ENCODE measurements at places on chromosomes 6 and 20.
A peak's percentile ranks its signal among the peaks of the same experiment; 100 is the strongest.

- DNase-seq: no peak
Measured at GRCh38 chr6:137850816-137851602, 16.1 kb upstream of the TNFAIP3 start.

DNA sequence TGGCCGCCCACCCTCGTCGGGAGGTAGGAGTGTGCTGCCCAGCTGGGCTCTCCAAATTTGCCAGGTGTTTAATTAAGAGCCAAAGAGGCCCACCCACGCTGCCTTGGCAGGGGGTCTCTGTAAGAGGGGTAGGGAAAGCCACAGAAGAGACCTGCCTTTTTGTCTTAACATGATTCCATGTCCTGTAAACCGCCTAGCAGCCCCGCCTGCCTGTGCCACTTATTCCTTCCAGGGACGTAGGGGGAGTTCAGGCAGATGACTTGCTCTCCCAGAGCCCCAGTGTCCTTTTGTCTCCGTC lies 2.1 kb downstream of the FAM210B start:
- DNase-seq: no peak

- peak; percentile 9 for DNase-seq
Measured at GRCh38 chr6:26056583-26057350, 30.5 kb upstream of the HFE start.

DNA sequence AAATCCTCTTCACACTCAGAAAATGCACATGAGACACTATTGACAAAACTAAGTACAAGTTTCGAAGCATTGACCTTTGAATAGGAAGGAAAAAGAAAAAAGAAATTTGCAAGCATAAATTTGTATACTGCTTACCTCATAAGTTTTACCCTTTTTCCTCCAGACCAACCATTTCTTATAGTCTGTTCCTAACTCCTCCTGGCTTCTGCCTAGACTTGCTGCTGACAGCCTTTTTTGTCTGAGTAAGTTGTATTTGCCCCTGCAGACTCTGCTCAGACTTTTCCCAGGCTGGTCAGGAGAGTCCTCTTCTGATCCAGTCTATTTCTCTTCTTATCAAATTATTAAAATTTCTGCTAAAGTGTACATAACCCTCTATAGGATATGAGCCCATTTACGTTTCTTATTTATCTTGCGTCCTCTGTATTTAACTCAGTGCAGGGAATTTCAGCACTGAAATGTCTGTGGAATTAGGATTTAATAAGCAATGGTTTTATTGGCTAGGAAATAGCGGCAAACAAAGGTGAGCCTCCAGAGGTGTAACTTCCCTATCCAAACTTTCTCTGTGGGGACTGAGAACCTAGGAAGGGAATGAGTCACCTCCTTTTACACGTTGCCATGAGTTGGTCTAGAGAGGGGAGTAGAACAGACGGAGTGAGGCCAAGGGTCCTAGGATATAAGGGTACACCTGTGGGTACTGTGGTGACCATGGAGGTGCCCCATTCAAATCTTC lies 207.1 kb upstream of the MARCKS start:
- no peak for DNase-seq

DNA sequence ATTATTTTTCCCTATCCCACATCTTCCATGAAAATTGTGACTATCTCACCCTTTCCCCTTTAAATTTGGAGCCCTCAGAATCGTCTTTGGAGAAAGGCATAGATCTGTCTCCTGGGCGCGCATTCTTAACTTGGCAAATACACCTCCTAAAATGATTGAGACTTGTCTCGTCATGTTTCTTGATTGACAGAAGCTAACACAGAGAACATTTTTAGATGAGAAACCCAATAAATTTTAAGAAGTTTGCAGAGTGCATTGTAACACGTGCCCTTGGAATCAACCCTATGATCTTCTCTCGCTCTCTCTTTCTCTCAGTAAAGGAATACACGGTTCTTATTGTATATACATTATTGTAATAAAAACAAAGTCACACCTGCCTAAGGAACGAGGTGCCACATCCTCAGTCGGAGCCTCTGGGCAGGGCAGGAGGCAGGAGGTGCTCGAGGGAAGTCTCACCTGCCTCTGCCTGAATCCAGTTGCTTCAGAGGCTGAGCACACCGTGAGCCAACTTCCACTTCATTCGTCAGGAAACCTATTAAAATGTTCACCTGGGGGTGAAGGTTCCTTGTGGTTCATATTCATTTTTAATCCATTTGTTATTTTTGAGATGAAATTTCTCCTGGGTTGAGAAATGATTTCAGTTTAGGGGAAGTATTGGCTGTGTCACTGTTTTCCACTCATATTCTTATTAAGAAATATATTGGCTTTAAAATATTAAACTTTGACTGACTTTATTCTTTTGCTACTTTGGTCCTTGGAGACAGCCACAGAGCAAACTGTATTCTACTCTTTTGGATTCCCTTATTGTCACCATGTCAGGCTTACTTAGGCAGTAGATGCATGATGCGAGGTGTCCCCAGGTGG lies 90.5 kb upstream of the THBS2 start:
- DNase-seq: no peak

GRCh38 chr20:50659975-50660670 lies 31.2 kb downstream of the RIPOR3 start:
- DNase-seq: no peak

- no peak for DNase-seq
Measured at GRCh38 chr6:155419161-155419560, 36.5 kb downstream of the NOX3 start.

DNA sequence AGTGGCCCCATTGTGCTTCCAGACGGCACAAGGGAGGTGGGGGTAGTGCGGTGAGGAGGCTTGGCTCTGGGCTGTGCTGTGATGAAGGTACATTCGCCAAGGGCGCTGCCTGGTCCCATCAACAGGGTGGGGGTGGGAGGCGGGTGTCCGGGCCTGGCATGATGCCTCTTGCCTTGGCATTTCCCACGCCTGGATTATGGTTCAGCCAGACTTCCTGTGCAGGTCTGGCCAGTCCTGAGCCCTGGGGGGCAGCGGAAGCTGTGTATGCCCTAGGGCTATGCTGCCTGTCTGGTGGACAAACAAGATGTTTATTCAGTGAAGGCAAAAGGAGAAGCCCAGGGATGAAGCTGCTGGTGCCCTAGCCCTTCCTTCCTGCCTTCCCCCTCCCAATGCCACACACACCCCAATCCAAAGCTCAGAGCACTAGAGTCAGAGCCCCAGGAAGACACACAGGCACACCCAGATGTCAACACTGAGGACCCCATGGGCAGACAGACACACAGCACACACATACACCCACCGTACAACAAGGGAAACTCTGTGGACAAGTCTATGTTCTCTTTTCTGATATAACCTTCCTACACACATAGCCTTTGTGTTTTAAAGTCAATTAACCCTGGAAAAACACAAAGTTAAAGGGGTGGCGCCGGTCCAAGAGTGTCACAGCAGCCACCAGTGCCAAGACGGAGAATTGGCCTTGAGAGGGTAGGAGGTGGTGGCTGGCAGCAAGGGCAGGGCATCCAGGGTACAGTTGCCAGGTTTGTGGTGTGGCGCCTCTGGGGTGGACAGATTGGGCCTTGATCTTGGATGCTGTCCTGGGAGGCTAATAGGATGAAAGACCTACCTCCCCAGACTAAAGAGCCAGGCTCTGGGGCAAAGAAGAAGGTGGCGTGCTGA lies 54.7 kb upstream of the SAYSD1 start:
- DNase-seq: no peak

GRCh38 chr6:149267072-149267471 lies 50.4 kb upstream of the TAB2 start:
- DNase-seq: no peak

DNA sequence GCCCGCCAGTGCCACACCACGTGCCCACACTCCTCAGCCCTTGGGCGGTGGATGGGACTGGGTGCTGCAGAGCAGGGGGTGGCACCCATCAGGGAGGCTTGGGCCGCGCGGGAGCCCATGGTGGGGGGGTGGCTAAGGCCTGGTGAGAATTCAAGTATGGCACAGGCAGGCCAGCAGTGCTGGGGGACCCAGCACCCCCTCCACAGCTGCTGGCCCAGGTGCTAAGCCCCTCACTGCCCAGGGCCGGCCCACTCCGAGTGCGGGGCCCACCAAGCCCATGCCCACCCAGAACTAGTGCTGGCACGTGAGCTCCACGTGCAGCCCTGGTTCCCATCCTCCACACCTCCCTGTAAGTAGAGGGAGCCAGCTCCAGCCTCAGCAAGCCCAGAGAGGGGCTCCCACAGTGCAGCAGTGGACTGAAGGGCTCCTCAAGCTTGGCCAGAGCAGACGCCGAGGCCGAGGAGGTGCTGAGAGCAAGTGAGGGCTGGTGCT lies 1091.1 kb upstream of the GJE1 start:
- no peak for DNase-seq

- DNase-seq: no peak
Measured at GRCh38 chr6:103122766-103123601, 1729.5 kb downstream of the GRIK2 start.

DNA sequence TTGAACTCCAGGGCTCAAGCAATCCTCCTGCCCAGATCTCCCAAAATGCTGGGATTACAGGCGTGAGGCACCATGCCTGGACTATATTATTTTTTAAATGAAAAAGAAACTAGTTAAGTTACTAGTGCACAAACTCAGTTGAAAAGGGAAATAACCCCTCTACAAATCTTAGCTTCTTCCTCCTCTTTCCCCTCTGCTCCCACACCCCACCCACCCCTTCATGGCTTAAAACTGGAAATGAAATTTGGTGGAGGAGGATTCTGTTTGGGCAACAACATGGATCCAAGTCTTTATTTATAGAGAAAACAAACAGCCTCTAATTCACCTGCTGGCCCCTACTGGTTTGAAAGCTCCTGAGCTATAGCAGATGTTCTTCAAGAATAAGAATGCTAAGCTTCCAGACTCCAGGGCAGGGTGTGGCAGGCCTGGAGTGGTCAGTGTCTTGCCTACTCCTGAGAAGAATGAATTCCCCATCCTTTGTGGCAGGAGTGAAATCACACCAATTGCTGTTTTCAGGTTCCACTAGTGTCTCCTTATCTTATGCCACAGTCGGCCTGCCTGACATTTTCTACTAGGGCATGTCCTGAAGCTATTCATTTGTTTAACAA lies 73.5 kb downstream of the ZFP64 start:
- DNase-seq: no peak

- DNase-seq: no peak
Measured at GRCh38 chr6:32472781-32473375, 33.2 kb downstream of the HLA-DRA start.

GRCh38 chr6:3751077-3751729 lies at the start of gene PXDC1:
PXDC1 (minus strand) TSS chr6:3751713; CDS start chr6:3751531, 182 bp downstream.
- DNase-seq: no peak

GRCh38 chr6:155528335-155528734 lies 72.7 kb upstream of the NOX3 start:
- DNase-seq: no peak

DNA sequence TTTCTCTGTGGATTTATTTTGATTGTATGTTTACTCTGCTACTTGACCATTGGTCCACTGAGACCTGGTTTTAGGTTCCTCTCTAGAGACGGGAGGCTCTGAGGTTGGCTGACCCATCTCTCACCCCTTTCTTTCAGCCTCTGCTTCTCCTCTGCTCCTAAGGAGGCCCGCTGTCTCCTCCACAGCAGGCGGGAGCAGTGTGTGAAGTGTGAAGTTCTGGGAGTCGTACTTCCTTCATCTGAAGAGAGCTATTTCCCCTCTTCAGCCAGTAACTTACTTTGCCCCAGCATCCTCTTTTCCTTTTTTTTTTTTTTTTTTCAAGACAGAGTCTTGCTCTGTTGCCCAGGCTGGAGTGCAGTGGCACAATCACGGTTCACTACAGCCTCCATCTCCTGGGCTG lies 21.1 kb downstream of the PDRG1 start:
- no peak for DNase-seq

GRCh38 chr20:1469925-1470571 lies 3.4 kb upstream of the NSFL1C start:
- peak; percentile 99 for DNase-seq

GRCh38 chr6:141210901-141211300 lies 921.8 kb upstream of the GJE1 start:
- DNase-seq: no peak

- no peak for DNase-seq
Measured at GRCh38 chr6:64256483-64256882, 620.9 kb downstream of the PHF3 start.

DNA sequence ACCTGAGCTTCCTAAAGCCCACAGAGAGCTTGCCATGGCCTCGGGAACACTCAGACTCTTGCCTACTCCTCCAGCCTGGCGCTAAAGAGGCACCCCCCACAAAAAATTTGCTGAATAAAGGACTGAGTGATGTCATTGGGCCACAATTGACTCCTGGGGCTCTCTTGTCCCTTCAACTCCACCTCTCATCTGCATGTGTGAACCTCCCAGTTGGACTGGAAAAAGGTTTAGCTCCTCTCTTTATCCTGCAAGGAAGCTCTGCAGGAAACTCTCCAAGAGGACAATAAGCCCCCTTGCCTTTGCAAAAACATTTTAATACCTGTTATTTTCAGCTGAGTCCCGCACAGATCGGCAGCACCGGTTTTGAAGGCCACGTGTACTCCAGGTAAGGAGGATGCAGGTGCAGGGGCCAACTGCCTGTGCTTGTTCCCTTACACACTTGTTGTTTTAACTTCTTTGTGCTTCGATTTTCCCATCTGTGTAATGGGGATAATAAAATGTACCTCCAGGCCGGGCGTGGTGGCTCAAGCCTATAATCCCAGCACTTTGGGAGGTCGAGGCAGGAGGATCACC lies 107.3 kb downstream of the TFAP2C start:
- DNase-seq: no peak
